ENCODE measurements at places on chromosomes 2 and 18.

DNA sequence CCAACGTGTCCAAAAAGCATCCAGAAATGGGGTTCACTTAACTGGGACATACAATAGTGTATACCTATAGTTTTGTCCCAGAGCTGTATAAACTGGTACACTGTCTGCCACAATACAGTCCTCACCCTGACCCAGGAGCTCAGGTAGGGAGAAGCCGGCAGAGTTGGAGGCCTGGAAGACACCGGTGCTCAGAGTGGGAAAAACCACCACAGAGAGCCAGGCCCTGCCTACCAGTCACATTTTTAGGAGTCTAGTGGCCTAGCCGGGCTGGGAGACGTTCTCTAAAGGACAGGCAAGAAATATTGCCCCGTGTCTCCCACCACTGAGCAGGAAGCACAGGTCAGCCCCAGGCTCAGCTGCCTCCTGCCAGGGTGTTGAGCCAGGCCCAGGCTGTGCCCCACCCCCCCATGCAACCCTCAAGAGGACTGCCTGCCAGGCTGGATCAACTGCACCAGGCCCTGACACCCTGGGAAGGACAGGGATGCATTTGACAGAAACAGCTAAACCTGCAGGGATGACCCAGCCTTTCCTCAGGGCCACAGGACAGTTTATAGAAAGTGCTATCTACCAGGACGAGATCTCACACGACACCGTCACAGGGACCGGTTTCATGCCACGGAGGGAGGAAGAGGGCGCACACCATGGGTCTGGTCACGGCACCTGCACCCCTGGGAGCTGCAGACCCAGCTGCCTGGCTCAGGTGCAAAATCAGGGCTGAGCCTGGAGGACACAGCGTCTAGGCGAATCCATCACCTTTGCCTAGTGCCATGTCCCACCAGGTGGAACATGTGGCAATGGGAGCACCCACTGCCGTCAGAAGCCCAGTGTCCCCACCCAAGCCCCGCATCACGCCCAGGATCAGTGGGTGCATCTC, 89.9 kb downstream of the TMEM18 start:
- DNase-seq, result no peak

GRCh38 chr2:205848601-205849000, 166.3 kb downstream of the NRP2 start:
- peak; percentile 88 for DNase-seq

DNA sequence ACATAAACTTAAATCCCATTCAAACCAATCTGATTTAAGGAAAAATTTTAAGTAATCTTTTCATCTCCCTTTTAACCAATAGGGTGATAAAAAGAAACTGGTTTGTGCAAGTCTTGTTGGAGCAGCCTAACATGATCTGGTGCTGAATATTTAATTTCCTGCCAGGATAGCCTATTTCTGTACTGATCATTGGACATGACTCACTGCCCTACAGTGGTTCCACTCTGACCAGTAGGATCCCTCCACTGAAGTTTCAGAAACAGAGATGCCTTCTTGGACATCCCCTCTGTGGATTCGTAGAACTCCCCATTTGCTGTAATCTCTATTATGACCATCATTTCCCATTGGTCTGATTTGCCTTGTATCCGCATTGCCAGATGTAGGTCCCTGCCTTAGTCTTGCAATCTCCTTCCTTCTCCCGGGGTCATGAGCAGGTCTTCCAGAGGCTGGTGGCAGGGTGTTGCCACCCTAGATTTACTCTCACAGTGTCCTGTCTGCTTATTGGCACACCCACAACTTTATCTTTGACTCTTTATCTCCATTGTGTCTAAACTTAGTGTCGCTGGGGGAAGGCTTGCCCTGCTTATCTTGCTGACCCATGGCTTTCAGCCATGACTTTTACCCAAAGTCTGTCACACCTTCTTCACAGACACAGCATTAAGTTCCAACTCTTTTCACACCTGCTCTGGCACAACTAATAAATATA, 12.3 kb upstream of the SETBP1 start:
- DNase-seq, result no peak

DNA sequence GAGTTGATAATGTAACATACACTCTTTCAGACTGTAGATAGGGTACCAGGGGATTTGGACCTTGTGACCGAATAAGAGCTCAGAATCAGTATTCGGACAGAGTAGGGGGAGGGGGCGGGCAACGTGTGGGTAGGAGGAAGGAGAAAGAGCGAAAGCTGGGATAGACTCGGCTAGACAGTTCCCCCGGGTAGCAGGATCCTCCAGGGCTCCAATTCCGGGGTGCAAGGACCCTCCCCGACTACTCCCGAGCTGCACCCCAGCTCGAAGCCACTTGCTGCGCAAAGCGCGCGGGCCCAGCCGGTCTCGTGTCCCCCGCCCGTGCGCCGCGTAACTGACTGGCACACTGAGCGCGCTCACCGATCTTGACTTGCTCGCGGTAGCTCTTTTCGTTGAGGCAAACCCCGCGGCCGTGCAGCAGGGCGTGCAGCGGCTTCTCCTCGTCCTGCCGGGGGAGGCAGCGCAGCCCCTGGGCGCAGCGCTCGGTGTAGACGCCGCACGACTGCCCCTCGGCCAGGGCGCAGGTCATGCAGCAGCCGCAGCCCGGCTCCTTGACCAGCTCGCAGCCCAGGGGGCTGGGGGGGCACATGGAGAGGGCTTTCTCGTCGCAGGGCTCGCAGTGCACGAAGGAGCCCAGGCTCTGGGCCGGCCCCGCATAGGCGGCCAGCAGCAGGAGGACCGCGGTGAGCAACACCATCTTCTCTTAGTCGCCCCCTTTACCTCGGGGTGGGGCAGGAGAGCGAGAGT, 1.1 kb downstream of the IGFBP5 start:
- DNase-seq, result peak; percentile 50

DNA sequence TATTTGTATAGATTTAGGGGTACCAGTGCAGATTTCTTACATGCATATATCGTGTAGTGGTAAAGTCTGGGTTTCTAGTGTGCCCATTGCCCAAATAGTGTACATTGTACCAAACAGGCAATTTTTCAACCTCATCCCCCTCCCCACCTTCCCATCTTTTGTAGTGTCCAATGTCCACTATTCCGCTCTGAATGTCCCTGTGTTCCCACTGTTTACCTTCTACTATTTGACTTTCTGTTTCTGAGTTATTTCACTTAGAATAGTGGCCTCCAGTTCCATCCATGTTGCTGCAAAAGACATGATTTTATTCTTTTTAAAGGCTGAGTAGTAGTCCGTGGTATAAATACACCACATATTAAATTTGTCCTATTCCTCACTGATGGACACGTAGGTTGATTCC, 132.9 kb downstream of the FTCDNL1 start:
- no peak for DNase-seq

Data from fibroblast of villous mesenchyme (primary cell).